ENCODE measurements at places on chromosomes 3 and 15.

GRCh38 chr15:92415639-92416297 is 22.1 kb downstream of the ST8SIA2 start:
- DNase-seq = no peak

DNA sequence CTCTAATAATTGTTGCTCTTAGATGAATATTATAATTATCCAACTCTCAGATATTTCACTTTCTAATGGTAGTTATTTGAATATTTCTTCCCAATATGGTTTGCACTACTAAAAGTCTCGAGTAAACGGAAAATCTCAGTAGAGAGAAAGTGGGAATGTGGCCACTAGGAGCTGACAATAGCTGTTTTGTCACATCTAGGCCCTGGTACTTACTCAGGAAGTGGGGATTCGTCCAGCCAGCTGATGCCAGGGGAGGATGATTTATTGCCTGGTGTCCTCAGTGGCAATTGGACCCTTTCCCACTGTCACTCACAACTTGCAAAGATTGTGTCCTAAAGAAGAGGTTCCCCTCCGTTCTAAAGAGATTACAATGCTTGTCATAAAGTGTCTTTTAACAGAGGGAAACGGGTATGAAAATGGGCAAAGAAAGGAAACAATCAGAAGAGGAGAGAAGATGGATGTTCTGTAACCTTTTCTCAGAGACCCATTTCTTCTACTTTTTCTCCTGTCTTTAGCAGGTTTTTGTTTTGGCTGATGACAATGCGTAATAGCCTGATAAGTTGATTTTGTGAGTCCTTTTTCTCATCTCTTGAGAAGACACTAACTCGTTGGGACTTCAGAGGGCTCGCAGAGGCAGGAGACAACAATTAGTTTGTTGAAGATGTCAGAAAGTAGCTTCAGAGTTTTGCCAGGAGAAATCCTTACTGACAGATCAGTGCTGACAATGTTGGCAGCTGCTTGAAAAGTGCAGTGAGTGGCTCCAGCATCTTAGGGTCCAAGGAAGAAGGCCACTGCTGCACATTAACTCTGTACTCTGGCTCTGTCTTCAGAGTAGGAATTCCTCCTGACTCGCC is 320.6 kb downstream of the MECOM start:
- no peak for DNase-seq

- DNase-seq = no peak
These were observed 19.6 kb upstream of the BDH1 start for GRCh38 chr3:197575362-197575761.

GRCh38 chr3:197499427-197499826 is 56.3 kb downstream of the BDH1 start:
- DNase-seq = no peak

DNA sequence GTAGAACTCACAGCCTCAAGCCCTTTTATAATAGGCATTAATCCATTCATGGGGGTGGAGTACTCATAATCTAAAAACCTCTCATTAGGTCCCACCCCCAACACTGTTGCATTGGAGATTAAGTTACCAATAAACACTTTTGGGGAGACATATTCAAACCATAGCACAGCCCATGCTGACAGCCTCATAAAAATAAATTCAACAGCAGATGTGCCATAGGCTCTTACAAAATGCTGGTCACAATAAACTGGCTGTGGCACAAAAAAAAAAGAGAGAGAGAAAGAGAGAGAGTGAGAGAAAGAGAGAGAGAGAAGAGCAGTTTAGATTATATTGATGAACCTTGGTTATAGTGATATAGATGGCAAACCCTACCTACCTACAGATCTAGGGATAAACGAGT is 1000.9 kb downstream of the TUSC7 start:
- DNase-seq = no peak

Data from SW 1271 (cell line).